ENCODE measurements at places on chromosomes 7 and 10.

GRCh38 chr10:120459185-120459584 is 2.2 kb downstream of the PLPP4 start:
- DNase-seq, result no peak

- DNase-seq, result no peak
Measured at GRCh38 chr7:125279961-125280360, 350.3 kb upstream of the POT1 start.

DNA sequence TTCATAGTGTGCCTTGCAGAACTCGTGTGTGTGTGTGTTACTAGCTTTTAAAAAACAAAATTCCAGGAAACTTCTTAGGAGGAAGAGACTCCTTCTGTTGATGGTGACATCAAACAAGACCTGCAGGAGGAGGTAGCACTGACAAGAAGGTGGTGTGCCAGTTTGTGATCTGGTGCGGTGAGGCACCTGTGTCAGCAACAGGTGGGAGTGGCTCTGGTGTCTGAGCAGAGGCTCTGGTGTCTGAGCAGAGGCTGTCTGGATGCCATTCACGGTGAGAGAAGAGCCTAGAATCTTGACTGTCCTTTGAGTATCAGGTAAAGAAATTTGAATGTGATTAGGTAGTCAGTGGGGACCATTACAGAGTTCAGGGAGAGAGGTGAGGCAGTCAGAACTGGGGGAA is 122.8 kb downstream of the INPP5A start:
- no peak for DNase-seq

- no peak for DNase-seq
Measured at GRCh38 chr7:118052336-118052735, 131.6 kb upstream of the LSM8 start.

GRCh38 chr10:74994854-74995253 is 116.6 kb upstream of the SAMD8 start:
- no peak for DNase-seq

DNA sequence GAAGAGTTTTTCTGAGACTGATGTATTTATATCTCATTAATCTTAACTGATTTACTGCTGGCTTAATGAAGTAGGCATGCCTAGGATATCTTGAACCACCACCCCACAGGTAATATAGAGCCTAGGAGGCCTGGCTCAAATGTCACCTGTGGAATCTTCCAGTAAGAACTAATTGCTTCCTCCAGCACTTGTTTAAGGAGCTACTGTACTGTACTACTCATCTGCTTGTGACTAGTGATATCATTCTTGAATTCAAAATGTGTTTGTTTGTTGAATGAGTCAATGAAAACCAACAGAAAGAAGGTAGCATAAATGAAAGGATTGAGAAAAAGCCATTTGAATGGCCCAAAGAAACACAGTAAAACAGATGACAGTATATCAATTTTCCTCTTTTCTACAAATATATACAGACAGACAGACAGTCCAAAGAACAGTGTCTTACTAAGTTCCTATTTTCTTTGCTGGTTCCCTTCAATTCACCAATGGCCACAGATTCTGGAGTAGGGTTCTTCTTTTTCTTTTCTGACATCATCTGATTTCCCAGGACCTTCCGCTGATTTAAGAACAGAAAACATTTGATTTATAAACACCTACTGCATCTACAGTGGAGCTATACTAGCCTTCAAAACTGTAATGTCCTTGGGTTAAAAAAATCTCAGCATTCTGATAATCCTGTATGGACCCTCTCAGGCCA is 43.7 kb upstream of the SLIT1 start:
- DNase-seq, result no peak

GRCh38 chr10:74900297-74900696 is 73.9 kb downstream of the KAT6B start:
- no peak for DNase-seq

GRCh38 chr10:8380833-8381496 is 326.5 kb downstream of the GATA3 start:
- DNase-seq, result no peak

DNA sequence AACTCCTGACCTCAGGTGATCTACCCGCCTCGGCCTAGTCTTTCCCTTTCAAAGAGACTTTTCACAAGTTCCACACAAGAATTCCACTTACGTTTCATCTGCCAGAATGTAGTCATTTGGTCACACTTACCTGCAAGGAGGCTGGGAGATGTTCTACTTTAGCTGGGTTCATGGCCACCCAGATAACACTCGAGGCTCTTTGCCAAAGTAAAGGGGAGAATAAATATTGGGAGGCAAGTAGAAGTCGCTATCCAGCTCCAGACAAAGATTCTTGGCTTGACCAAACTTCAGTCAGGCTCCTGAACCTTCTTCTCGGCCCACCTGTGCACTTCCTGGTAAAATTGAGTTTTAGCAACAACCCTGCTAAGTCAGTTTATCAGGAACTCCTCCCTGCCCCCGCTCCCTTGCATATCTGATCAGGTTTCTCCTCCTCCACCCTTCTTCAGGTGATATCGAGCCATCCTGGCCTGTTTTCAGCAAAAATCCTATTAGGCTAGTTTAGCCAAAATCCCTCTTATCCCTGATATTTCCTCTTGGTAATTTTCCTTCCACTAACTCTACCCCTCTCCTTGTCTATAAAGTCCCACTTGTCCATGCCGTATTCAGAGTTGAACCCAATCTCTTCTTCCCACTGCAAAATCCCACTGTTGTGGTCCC is 25.1 kb upstream of the SAMD8 start:
- no peak for DNase-seq

DNA sequence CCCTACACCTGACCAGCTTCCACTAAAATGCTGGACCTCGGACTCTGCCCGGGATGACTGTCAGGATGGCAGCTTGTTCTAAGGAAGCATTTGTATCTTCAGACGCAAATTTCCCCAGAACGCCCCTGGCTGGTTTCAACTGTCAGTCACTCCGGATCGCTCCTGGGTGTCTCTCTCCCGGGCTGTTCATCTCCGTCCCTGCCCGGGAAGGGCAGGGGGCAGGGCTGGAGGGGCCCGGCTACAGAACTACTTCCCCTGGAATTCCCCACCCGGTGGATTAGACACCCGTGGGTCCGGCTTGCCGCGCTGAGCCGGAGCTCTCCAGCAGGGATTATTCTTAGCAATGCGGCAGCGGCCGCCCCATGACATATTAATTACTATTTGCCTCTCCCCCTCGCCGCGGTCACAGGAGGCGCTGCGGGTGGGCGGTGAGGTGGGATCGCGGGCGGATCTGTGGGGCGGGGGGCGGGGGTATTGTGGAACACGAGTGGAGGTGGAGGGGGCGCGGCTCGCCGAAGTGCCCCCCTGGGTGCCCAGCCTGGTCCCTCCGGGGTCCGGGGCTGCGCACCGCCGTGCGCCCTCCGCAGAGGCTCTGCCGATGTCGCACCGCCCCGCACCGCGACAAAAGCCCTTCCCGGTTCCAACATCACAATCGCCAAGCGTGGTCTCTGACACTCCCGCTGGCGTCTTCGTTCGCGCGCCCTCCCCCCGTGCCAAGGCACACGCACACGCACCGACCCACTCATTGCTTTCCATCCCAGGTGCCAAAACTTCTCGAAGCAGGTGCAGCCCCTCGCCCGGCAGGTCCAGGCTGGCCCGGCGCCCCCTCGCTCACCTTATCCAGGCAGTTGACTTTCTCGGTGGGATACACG is 276.1 kb upstream of the NEBL start:
- no peak for DNase-seq

- no peak for DNase-seq
Measured at GRCh38 chr7:89914711-89915110, 239.6 kb upstream of the STEAP1 start.

- DNase-seq, result no peak
Measured at GRCh38 chr7:47149208-47149839, 432.6 kb downstream of the TNS3 start.

DNA sequence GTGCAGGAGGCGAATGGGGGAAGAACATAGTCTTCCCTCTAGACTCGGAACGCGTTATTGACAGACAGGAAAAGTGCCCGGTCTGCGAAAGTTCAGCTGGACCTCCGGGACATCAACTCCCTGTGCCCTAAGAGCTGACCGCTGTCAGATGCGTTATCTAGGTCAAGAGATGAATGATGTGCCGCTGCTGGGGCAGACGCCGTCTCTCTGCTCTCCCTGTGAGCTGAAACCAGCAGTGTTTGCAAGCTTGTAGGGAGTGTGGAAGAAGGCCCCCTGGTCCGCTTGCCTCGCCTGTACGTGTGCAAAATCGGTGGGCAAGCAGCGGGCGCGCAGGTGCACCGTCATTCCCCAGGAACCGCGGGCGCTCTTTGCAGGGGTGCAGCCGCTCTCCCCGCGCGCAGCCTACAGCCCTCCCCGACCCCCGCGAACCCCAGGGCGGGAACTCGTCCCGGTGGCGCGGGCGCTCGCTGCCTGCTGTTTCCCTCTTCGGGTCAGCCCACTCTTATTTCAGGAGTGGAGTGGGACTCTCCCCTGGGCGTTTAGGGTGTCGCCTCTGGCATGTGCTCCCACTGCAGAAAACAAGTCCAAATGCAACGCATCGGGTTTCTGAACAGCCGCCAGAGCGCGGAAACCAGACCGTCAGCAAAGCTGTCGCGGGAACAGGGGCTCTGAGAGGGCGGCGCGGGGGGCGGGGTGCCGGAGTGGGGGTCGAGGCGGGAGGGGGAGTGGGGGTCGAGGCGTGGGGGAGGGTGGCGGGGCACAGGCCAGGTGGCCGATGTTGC is 1.8 kb upstream of the PFKFB3 start:
- DNase-seq, result no peak

GRCh38 chr10:61592581-61592980 is 70.1 kb upstream of the CABCOCO1 start:
- DNase-seq, result no peak

- DNase-seq, result no peak
Measured at GRCh38 chr7:126716321-126716720, 536.4 kb downstream of the GRM8 start.

GRCh38 chr7:128687131-128687530 is 15.0 kb downstream of the GARIN1A start:
- DNase-seq, result no peak

DNA sequence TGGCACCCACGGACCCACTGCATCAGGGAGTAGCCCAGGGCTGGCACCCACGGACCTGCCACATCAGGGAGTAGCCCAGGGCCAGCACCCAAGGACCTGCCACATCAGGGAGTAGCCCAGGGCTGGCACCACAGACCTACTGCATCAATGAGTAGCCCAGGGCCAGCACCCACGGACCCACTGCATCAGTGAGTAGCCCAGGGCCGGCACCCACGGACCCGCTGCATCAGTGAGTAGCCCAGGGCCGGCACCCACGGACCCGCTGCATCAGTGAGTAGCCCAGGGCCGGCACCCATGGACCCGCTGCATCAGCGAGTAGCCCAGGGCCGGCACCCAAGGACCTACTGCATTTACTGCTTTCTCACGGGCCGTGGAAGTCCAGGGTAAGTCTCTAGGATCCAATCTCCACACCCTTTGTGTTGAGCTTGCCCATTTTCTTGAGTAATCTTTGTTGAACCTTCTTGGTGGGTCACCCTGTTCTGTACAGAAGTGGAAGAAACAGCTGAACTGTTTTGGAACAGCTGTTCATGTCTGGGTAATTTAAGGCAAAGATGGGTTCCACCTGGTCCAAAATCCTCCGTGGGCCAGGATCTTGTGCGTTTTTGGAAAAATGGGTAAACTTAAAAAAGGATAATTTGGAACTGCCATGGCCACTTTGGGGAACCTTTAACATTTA is 69.0 kb downstream of the VIPR2 start:
- DNase-seq, result no peak

- no peak for DNase-seq
Measured at GRCh38 chr7:96663871-96664445, 45.7 kb downstream of the SEM1 start.

DNA sequence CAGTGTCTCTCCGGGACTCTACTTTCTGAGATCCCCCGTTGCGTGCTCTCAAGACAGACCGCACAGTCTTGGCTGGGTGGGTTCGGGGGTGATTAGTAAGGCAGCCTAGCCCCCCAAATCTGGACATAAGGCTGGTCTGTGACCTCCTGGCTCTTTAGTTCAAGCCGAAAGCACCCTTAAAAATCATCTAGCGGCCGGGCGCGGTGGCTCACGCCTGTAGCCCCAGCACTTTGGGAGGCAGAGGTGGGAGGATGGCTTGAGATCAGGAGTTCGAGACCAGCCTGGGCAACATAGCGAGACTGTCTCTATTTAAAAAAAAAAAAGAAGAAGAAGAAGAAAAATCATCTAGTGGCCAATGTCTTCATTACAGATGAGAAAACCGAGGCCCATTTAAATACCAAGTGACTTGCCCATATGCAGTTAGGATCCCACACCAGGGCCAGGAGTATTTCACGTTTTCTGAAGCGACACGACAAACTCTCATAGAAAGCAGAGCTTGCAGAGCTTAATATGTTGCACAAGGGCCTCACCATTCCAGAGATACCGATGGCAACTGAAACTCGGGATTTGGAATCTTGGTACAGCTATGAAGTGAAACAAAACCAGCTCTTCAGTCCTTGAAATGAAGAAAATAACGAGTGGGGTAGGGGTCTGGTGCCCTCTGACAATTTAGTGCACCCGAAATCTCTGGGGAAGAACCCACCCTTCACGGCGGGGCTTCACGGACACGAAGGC is 703 bp upstream of the HILPDA start:
- DNase-seq, result no peak

DNA sequence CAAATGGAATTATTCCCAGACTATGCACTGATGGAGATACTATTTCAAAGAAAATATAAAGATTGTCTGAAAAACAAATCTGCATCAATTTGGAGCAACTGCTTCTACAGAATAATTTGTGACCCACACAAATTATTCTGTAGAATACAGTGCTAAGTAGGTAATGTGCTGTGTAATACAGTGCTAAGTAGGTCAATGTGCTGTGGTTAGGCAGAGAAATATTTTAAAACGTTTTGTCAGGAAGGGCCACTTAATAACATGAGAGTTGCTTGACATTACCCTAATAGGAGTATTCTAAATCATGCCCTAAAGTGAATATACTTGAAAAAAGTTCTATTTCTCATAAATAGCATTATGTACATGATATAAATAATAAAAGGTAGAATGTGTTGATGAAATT is 116.5 kb upstream of the KCND2 start:
- no peak for DNase-seq

GRCh38 chr7:46290374-46291049 is 369.4 kb upstream of the IGFBP3 start:
- no peak for DNase-seq

DNA sequence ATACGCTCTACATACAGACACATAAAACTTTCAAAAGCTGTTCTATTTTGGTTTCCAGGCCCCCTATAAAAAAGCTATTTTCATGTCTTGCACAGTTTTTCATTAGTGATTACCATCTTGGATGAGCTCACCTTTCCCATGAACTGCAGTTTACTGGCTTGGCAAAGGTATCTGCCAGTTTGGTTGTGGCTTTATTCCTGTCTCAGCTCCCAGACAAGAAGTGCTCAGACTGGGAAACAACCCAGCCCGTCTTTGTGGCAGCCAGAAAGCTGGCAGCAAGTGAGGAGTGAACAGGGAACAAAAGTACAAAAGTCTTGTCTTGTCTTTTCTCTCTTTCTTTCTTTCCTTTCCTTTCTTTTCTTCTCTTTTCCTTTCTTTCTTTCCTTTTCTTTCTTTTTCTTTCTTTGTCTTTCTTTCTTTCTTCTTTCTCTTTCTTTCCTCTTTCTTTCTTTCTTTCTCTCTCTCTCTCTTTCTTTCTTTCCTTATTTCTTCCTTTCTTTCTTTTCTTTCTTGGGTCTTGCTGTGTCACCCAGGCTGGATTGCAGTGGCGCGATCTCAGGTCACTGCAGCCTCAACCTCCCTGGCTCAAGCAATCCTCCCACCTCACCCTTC is 138.8 kb downstream of the CFAP58 start:
- DNase-seq, result no peak

Data from activated CD4-positive, alpha-beta T cell treated with anti-CD3 and anti-CD28 coated beads for 1 hour (primary cell).